ENCODE measurements at places on chromosomes 2 and 18.

DNA sequence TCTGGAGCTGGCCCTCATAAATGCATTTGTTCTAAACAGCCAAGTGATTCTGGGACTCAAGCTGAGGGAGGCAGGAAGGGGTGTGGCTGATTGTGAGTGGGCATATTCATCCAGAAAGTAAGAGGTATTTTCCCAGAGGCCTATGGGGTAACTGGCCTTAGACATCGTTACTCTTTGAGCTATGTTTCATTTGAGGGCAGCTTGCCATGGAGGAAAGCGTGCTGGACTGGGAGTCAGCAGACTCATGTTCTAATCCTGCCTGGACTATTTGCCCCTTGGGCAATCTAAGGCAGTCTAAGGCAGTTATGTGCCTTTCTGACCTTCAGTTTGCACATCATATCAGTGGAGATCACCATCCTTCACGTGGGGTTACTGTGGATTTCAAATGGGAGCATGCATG lies 93.5 kb upstream of the SLC14A2 start:
- DNase-seq = no peak

DNA sequence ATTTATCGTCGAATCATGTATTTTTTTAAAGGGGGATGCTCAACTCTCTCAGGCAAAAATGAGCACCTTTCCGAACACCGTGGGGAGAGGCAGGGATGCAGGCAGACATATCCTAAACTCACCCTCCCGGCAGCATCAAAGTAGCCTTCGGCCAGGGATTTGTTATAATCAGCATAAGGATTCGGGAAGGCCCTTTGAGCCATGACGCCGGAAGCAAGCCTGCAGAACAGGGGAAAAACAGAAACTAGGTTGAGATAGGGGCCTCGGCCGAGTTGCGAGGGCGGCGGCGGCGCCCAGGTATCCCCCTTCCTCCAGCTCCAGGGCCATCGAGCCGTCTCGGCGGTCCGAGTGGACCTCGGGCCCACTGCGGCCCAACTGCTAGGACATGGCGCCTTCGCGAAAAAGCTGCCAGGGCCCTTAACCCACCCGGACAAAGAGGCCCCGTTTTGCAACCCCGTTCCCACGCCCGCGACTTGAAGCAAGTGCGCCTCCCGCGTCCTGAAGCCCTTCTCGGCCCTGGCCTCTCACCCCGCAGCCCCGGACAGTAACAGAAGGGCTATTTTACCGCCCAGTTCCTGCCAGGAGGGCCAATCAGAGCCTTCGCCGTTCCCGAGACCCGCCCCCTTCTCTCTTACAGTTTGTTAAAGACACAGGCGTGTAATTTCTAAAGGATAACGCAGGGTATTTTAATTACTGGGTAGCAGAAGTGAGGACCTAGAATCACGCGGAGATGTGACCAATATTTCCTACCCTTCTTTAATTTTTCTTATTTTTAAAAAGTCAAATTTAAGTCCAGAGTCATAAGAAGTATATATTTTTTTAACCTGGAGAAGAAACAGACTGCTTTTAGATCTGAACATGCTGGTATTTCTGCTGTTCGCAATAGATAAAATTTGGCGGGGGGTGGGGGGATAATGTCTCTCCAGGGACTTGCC lies at the start of gene LANCL1:
LANCL1 (minus strand) TSS at position 566 of the 935 bp plus-strand sequence; CDS start at position 203, 363 bp downstream.
- peak; percentile 60 for DNase-seq

DNA sequence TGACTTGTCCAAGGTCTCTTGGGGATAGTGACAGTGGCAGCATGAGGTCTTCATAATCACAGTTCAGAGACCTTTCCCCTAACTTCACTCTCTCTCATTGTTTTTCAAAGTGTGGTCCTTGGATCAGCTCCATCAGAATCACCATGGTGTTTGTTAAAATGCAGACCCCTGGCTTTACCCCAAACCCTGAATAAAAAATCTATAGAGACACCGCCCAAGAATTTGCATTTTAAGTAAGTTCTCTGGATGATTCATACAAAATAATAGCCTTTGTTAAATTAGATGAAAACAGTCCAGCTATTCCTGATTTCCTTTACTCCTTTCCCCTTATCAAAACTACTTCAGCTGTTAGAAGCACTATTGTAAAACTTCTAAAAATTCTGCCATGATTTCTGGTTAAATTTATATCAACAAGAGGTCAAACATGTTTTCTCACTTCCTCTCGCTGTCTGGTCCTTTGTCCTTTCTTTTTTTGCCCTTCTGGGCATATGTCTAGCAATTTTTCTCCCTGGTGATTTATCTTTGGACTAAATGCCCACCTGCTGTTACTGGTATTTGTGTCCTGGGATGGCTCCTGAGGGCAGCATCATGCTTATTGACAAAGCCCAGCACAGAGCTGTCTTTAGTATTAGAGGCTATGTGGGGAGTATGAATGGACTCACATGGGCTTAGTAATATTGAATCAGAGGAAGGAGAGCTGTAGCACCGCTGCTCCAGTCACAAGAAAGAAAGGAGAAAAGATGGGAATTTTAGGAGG lies 63.4 kb downstream of the LHCGR start:
- no peak for DNase-seq

- DNase-seq = no peak
Observed at GRCh38 chr2:198385856-198386255, 581.5 kb downstream of the PLCL1 start.

- DNase-seq = no peak
Observed at GRCh38 chr2:137992039-137992646, 27.9 kb downstream of the HNMT start.

GRCh38 chr2:36701391-36701795 lies 4.9 kb downstream of the VIT start:
- no peak for DNase-seq

DNA sequence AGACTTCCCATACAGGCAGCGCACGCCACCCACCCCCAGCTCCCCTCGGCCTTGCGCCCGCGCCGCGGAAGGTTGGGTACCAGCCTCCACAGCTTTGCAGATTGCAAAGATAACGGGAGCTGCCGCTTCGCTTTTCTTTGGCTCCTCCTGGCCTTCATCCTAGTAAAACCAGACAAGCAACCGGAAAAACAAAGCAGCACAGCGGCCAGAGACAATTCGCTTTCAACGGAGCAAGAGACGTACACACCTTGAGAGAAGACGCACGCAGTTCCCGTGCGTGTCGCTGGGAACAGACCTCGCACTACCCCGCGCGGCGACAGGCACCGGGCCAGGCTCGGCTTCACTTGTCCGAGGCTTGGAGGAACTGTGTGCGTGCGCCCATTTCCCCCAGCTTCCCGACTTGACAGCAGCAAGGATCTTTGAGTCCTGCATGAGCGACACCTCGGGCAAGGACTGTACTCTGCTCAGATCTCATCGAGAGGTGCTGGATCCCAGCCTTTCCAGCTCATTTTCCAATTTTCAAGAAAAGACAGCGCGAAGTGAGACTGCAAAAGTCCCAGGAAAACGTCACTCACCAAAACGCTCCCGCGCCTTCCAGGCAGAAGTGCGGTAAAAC lies 964 bp downstream of the ZBTB7C start:
- no peak for DNase-seq

DNA sequence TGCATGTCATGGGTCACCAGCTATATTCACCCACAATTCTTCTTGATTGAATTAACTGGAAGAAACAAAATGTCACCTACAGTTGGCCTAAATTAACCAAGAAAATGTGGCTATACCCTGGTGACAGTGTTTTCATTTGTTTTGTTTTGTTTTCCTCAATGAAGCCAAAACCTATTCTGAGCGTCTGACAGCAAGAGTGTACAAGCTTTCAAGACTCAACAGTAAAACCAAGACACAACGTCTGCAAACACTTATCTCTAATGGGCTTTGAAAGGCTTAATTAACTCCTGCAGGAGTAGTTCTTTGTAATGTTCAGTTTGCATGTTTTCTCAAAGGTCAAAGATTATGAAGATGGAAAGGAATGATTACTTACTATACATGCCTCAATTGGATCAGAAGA lies 827.6 kb upstream of the KLHL29 start:
- no peak for DNase-seq

GRCh38 chr2:65974067-65974723 lies 460.7 kb upstream of the MEIS1 start:
- no peak for DNase-seq

DNA sequence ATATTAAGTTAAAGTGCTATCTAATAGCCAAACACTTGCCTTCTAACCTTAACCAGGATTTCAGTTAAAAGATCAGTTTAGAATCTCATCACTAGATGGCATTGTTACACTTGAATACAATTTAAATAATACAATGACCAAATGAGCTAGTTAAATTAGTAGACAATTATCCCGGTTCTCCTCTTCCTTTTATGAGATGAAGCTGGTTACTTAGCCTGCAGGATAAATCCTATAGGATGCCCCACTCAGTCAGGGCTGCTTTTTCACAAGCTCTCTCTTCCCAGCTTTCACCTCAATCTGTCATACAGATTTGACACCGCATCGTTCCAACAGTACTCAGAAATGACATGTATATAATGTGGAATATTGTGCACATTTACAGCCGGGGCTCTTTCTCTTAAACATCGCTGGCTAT lies 678.8 kb downstream of the KCNJ3 start:
- DNase-seq = no peak

- DNase-seq = no peak
Observed at GRCh38 chr2:146251328-146251727, 1593.5 kb upstream of the ACVR2A start.

DNA sequence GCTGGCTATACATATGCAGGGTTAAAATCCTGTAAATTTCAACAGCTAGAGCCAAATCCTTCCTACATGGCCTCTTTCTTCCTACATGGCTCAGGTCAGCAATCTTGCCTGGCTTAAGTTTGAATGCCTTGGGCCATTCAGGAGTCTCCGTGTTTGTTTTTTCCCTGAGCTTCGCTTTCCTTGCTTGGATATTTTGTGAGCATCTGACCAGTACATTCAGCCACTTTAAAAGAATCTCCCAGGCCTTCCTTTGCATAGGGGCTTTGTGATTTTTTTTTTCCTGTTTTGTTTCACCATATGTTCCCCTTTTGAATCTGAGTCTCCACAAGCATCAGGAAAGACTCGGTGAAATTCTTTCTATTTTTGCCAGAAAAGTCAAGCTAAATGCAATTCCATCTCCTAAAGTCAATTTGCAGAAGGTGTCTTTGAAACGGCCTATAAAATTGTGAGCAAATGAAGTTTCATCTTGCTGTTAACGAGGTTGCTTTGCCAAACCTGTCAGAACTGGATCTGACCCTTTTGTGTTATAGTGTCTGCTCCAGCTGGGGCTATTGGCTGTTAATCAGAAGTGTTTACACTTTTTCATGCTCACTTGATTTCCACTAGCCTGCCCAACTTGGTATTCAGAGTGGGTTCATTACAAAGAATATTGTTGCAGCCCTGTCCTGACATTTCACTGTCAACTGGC lies 256.9 kb downstream of the DCC start:
- DNase-seq = no peak

GRCh38 chr2:43412114-43412753 lies 183.6 kb downstream of the THADA start:
- no peak for DNase-seq

All from activated naive CD8-positive, alpha-beta T cell treated with anti-CD3 and anti-CD28 coated beads, Interleukin-2, amount 50 U/mL, for 16 hours (primary cell).